ENCODE measurements at places on chromosomes 13 and 19.

GRCh38 chr13:102724923-102725322 lies 30.1 kb upstream of the METTL21C start:
- no peak for DNase-seq

GRCh38 chr19:50717891-50718254 lies 1.7 kb downstream of the SHANK1 start:
- no peak for DNase-seq

GRCh38 chr19:58033741-58034476 lies at the start of gene ZSCAN1:
ZSCAN1 (plus strand) TSS chr19:58034025; CDS start chr19:58037837, 3,812 bp downstream.
- DNase-seq: peak; percentile 94

DNA sequence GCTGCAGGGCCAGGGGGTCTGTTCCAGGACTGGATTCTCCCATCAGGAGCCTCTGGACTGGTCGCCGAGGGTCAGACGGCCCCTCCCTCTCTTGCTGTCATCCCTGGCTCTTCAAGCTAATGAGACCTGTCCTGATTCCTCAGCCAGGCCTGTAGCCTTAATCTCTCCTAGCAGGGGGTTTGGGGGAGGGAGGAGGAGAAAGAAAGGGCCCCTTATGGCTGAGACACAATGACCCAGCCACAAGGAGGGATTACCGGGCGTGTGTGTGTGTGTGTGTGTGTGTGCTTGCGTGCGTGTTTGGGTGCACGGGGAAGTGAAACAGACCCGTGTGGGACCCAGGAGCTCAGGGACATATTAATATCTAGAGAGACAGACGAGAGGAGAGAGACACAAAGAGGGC lies 1.9 kb upstream of the CRX start:
- no peak for DNase-seq

DNA sequence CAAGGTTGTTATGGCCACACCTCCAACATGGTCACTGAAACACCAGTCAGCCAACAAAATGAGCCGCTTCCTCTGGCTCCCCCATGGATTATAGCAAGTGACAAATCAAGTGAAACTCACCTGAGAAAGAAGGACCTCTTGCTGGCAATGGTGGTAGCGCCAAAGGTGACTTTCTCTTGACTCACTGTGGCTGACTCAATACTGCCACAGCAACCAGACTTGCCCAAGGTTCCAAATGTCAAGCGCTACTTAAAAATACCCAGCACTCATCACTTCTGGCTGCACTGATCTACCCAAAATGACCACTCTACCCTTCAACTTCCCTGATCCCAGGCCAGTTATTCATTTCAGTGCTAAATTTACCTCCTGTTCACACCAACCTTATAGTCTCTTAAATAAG lies 495.5 kb downstream of the FOXO1 start:
- DNase-seq: no peak

- DNase-seq: no peak
Observed at GRCh38 chr19:49642492-49643035, 555 bp downstream of the SCAF1 start.
